ENCODE measurements at places on chromosomes 2 and 18.

GRCh38 chr18:57771193-57771592, 31.9 kb downstream of the ATP8B1 start:
- DNase-seq = no peak

GRCh38 chr2:175414882-175415487, 233.5 kb upstream of the ATP5MC3 start:
- DNase-seq = no peak

- no peak for DNase-seq
These were observed 10.9 kb downstream of the ALS2 start for GRCh38 chr2:201769666-201770373.

DNA sequence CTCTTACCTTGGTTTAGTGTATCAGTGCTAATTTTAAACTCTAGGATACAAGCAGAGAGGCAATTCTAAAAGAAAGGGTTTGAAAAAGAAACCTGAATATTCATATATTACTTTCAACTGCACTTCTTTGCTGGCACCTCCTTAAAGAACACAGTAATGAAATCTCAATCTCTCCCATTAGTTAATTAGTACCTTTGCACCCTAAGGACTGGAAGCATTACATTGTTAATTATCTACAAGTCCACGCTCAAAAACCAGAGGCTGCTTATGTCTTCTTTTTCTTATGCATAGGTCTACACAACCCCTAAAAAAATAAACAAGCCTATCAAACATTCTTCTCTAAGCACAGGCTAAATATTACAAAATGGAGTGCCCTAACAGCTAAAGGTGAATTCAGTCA, 20.2 kb downstream of the EPHA4 start:
- DNase-seq = no peak

- DNase-seq = no peak
These were observed 46.7 kb upstream of the SERPINE2 start for GRCh38 chr2:224085811-224086210.

DNA sequence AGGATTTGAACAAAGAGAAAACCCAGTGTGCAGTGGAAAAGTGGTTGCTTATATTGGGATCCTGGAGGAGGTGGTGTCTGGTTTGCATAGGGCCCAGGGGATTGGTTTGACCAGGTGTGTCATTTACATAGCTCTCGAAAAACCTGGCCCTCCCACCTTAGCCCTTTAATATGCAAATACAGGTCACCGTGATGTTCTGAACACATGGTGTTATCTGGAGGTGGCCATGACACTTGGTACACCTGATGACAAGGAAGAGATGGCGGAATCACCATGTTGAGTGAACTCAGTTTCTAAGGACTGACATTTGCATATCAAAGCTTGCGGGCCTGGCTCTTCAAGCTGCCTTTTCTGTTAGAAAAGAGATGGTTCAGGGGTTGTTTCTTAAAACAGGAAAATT, 2.3 kb upstream of the NAPG start:
- no peak for DNase-seq

DNA sequence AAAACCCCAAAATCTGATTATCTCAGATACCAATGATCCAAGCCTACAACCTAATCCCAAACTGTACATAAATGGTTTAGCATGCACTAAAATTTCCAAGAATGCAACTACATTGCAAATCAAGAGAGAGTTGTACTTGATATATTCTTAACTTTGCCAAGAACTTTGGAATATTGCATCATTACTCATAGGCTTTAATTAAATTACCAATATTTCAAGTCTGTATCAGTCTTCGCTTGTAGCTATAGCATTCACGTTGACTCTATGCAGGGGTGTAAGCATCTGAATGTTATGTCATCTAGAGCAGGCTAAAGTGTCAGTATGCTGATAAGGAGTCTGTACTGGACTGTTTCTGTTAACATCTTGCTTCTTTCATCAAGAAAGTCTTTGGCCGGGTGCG, 56.3 kb downstream of the FOXI3 start:
- DNase-seq = no peak

GRCh38 chr2:217086038-217086522, 226.2 kb upstream of the TNP1 start:
- no peak for DNase-seq

- no peak for DNase-seq
These were observed 107.8 kb upstream of the CNTNAP5 start for GRCh38 chr2:123917241-123917640.

DNA sequence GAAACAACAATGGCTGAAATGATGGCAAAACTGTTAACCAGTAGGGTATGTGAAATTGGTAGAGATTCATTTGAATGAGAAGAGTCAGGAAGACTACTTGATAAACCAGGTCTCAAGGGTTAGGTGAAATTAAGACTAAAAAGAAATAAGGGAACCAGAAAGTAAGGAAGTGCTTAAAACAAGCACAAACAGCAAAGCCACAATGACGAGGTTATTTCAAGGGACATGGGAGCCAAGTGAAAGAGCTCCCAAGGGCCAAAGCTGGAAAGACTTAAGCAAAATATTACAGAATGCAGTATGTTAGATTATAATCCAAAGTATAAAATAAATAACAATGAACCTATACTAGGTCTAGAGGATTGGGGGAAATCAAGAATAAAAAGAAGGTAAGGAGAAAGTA, 19.3 kb upstream of the CD302 start:
- no peak for DNase-seq

GRCh38 chr2:122622934-122623333, 867.5 kb downstream of the TSN start:
- no peak for DNase-seq

Measured in activated CD4-positive, CD25-positive, alpha-beta regulatory T cell treated with anti-CD3 and anti-CD28 coated beads, Interleukin-2, amount 50 U/mL, for 16 hours (primary cell).